Naive thymus-derived CD4-positive, alpha-beta T cell (primary cell): ENCODE measurements at places on chromosomes 5 and 9.
A peak's percentile ranks its signal among the peaks of the same experiment; 100 is the strongest.

GRCh38 chr9:91127653-91128052 lies 234.1 kb downstream of the AUH start:
- DNase-seq: no peak

- DNase-seq: no peak
Measured at GRCh38 chr5:126736141-126736540, 40.8 kb upstream of the LMNB1 start.

DNA sequence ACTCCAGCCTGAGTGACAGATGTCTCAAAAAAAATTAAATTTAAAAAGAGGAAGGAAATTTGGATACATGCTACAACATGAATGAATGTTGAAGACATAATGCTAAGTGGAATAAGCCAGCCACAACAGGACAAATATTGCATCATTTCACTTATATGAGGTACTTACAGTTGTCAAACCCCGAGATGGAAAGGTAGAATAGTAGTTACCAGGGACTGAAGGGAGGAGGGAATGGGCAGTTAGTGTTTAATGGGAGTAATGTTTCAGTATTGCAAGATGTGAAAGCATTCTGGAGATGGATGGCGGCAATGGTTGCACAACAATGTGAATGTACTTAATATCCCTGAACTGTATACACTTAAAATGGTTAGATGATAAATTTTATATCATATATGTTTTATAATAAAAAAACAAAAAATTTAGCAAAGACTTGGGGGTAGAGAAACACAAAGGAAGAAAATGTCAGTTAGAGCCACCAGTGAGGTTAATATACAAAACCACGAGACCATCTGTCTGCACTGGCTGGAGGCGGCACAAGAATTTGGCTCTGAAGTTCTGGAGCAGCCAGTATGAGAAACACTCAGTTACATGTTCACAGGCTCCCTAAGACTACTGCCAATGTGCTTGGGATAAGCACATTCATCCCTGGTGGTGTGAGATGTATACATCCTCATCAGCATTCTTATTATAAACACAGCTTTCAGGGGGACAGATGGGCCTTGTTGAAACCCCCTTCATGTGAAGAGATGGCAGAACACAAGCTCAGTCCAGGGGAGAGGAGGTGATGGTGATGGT lies 37.0 kb upstream of the RPS23 start:
- no peak for DNase-seq

- no peak for DNase-seq
Measured at GRCh38 chr5:142777099-142777498, 6.9 kb downstream of the ARHGAP26 start.

DNA sequence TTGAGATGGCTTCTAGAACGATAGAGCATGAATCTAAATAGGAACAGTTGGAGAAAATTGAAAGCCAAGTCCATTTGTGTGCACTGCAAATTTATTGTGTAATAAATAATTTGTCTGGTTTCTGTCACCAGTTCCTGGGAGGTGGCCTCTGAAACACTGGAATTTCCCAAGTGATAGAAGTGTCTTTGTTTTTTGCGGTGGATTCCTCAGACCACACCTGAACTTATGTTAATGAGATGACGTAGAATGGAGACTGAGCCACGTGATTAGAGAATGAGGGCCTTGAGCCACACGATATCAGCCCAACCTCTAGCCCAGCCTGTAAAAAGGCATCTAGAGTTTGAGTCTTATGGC lies 105.1 kb downstream of the MSX2 start:
- DNase-seq: no peak

DNA sequence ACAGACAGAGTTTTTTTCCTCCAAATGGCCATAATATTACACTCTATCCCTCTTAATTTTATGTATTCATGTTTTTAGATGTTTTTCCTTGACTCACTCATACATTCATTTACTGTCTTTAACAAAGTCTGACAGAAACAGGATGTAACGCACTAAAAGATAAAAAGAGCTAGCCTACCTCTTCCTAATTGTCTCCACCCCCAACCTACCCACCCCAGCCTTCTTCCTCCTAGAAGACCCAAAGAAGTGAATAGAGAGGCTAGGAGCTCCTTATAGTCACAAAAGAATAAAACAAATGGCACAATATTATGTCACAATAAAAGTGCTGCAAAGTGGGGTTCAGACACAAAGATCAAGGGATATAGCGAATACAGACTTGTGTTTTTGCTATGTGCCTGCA lies 719 bp downstream of the NOL8 start:
- DNase-seq: peak; percentile 16

GRCh38 chr9:91740701-91741100 lies 209.3 kb downstream of the ROR2 start:
- no peak for DNase-seq

DNA sequence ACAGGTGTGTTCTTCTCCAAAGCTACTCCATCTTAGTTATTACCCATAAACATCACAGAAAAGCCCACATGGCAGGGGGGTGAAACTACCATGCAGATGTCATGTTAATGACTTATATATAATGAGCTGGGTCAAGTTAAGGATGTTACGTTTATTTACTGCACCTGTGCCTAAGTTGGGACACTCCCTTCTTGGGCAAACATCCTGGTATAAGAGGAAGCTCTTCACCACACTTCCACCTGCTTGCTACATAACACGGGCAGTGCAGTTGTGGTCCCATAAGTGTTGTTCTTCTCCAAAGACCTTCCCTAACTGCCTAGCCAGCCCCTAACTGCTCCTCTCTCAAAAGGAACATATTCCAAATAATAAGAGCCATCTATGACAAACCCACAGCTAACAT lies 9.3 kb upstream of the ZCCHC9 start:
- no peak for DNase-seq

DNA sequence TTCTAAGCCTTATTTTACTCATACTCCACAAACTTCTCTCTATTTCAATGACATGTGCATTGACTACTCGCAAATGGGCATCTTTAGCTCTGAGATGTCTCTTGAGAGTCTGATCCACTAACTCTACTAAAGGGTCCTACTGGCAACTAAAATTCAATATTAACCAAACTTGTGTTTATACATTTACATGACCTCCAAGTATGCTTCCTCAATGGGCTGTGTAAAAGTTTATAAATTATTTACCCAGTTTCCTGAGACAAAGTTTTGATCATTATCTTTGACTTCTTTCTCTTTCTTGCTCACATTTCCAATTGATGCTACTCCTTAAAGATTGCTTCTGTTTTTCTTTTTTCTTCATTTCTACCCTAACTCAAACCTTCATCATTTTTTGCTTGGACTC lies 510.1 kb upstream of the DAB2 start:
- no peak for DNase-seq

GRCh38 chr9:123349691-123350480 lies 6.1 kb upstream of the CRB2 start:
- DNase-seq: peak; percentile 33

DNA sequence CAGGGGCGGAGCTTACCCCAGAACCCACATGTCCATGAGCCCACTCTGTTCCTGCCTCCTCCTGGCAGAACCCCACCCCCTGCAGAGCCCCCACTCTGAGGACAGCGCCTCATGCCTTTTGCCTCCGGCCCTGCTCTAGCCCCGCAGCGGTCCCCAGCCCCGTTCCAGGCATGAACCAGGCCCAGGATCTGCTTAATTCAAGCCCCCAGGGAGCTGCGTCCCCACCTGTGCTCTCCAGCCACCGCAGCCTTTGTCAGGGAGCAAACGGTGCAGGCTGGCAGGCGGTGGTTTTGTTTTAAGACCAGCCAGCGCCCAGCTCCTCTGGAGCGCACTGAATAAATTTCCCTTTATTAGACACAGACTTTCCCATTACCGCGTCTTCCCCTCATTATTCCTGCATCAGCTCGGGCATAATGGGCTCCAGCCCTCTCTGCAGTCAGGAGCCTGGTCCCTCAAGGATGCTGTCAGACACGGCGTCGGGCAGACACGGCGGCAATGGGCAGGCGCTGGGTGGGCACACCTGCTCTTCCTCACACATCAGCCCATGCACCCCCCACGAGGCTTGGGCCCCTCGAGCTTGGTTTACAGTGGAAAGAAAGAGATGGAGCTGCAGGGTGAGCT lies 137.6 kb downstream of the OLFM1 start:
- no peak for DNase-seq

GRCh38 chr5:57853929-57854697 lies 371.5 kb upstream of the ACTBL2 start:
- no peak for DNase-seq

DNA sequence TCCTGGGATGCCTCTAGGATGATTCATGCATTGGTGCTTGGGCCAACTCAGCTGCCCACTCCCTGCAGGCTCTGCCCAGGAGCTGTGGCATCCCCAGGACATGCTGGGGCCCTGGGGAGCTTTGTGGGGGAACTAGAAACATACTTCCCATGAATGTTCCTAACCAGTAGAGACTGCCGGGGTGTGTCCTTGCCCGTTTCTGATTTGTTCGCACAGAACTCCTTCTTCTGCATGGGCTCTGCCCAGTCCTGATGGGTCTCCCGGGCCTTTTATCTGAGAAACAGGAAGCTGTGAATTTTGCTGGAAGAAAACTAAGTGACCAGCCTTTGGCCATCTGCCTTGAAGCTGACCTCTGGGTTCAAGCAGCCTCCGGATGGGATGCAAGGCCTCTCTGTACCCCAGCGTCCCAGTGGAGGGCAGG lies 71.6 kb upstream of the RNU6ATAC start:
- DNase-seq: no peak

GRCh38 chr5:154481584-154482381 lies 3.8 kb upstream of the HAND1 start:
- DNase-seq: no peak

DNA sequence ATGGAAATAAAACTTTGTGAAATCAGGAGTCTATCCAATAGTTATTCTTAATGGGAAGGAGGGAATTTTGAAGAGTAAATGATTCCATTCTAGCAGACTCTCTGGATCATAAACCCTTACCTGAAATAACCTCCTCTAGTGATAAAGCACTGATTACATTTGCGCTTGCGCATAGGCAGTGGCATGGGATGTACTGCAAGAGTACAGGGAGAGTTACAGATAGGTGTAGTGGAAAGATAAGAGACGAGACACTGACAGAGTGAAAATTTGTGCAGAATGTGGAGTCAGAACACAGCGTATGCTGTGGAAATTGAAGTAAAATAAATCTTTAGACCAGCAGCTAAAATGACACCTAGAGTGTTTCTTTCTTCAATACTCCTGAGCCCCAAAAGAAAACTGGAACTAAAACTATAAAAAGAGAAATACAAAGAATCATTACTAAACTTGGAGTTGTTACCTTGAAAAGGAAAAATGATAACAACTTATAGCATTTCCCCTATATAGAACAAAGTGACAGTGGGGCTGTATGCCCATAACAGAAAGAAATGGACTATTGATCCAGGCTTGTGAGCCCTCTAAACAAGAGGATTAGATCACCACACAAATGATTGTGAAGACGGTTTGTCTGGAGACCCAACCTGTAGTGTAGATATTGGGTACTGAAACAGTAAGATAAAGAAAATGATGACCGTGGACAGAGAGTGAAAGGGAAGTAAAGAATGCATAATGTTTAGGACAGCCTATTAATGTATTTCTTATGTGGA lies 1471.2 kb upstream of the NUDT12 start:
- no peak for DNase-seq

DNA sequence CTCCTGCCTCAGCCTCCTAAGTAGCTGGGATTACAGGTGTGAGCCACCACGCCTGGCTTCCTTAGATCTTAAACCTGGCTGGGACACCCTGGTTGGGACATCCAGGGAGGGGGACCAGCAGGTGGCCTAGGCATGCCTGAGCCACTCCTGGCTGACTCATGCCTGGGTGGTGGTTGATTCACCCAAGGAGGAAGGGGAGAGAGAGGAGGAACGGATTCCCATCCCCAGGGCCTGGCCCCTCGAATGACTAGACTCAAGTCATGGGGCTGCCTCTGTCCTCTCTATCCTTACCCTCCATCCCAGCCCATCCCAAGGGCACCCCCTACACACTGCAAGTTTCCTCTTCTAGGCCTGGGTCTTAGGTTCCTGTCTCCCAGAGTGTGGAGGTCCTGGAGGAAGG lies 12.7 kb downstream of the EEIG1 start:
- DNase-seq: no peak

DNA sequence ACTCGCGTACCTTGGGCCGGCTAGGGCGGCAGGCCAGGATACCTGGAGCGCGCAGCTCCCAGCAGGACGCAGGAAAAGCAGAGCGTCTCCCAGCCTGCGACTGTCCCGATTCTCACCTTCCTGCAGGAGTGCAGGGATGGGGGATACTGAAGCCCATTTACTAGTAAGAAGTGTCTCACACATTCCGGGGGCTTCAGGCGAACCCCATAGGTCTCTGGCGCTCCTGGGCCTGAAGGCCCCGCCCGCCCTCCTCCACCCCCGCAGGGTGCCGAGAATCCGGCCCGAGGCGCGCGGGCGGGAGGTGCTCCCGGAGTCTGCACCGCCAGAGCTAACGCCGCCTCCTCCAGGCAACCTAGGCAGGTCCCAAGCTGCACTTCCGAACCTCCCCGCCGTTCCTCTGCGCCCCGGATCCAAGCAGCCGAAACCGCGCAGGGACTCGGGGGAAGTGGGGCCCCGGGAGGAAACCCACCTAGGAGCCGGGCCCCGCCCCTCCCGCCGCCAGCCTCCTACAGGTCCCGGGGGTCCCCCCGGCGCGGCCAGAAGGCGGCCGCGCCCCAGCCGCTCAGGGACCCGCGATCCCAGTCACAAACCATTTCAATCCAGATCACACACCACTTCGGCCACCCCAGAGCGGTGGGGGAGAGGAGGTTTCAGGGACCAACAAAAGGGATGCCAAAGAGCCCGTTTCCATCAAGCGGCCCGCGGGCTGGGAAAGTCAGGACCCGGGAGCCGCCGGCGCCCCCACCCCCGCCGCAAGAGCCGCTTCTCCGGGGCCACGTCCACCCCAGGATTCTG lies 1.2 kb downstream of the ROR2 start:
- no peak for DNase-seq

- no peak for DNase-seq
Measured at GRCh38 chr9:24144796-24145195, 318.8 kb upstream of the ELAVL2 start.

DNA sequence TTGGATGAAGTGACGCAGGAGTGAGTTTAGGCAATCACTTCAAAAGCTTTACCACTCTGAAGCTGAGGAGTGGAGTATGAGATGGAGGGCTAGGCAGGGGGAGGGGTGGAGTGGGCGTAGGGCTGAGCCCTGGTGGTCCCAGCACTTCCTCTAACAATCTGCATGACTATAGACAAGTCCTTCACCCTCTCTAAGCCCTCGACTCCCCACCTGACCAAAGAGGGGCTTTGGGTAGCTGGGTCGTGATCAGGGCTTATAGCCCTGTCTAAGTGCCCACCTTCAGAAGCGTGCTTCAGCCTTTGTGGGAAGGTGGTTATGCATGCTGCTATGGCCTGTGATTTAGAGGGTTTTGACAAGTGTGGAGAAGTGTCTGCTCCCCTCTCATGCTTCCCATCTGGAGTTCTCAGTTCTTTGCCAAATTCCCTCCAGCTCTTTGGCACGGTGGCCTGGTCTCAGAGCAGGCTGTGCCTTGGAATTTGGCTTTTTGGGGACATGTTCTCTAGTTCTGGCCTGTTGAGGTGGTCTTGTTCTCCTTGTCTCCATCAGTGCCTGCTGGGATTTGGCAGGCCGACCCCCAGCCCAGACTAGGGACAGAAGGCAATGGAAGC lies 53.0 kb downstream of the ACTBL2 start:
- DNase-seq: no peak

DNA sequence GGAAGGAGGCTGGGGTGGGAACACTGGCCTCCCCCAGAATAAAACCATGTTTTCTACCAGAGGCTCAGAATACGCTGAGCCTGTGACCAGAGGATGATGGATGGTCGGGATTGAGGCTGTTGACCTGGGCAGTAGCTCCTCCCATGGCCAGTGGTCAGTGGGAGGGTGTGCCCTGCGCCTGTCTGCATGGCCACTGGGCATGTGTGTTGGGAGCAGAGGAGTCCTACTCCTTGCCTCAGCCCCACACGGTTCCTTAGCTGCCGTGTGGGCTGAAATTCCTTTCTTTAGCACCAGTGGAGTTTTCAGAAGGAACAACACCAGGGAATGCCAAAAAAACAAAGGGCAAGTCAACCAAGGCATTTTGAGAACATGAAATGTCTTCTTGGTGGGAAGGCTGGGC lies 8.5 kb upstream of the RMND5B start:
- DNase-seq: no peak
